SW 1271 (cell line): ENCODE measurements at places on chromosomes 1 and 21.

DNA sequence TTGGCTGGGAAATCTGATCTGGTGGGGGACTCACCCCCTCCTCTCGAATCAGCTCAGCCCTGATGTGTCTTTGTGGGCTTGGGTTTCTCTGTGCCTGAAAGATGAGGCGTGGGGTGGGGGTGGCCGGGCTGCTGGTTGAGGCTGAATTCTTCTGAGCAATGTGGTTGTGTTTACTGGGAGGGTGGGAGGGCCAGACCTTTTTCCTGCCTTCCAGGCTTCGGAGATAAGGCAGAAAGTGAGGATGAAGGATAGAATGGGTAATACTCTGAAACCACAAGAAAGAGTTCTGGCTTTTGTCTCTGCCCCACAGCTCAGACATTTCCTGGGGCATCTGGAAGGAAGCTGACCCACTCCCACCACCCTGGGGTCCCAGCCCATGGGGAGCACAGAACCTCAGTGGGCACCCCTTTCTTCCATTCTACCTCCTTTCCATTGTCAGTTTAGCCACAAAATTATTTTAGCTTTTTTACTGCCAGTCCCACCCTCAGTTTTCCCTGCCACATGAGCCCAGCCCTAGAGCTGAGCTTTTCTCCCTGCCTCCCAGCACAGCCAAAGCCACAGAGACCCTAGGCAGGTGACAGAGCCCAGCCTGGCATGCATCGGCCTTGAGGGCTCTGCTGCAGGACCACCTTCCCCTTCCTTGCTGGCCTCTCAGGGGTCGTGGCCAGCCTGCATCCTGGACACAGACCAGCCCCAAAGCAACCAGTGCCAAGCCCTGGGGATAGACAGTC is 11.2 kb downstream of the ALX3 start:
- DNase-seq, result no peak

- DNase-seq, result no peak
Observed at GRCh38 chr21:43696214-43696613, 22.7 kb upstream of the PDXK start.

- no peak for DNase-seq
Observed at GRCh38 chr1:54996869-54997710, 1.6 kb upstream of the BSND start.

DNA sequence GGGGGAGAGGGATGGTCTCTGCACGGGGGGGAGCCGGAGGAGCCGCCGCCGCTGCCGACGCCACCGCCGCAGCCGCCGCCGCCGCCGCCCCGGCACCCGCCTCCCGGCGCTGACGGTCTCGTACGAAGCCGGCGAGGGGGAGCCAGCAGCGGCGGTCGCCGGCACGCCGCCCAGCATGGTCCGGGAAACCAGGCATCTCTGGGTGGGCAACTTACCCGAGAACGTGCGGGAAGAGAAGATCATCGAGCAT is 311 bp downstream of the SPEN start:
- no peak for DNase-seq

- no peak for DNase-seq
Observed at GRCh38 chr1:226568077-226568831, 19.7 kb downstream of the STUM start.

DNA sequence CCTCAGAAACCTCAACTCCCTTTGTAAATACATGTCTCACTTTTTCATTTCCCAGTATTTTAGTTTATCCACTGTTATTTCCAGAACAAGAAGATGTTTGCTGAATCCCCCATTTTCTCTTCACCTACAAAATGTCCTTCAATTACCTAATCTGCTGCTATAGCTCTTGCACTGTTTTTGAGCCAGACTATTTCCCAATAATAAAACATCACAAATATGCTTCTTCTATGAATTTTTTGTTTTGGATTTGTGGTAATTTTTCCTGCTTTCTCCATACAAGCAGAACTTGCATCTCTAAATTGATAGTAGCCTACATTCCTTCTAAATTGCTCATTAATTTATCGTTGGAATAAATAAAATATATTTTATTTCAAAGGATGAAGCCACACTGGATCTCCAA is 199.6 kb upstream of the C1orf87 start:
- DNase-seq, result no peak

DNA sequence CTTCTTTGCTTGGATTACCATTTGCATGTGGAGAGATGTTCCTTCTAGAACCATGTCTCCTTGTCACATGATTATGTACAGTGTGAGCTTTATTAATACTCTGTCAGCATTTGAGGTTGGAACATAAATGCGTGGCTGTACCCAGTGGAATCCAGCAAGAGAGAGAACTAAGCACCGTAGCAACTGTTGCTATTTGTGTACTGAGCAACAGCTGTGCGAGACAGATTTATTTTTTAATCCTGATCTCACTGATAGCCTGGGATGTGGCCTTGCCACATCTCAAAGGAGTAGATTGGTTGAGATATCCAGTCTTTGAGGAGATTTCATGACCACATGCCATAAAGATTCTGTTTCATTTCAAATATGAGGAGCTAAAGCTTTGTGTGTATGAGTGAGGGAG is 43.4 kb downstream of the KIF1B start:
- DNase-seq, result no peak

GRCh38 chr1:161706482-161707347 is at the start of gene FCRLA:
Gene FCRLA, plus strand, starts transcription at chr1:161707229. Its CDS starts 36 bp downstream, at chr1:161707265.
- no peak for DNase-seq
